ENCODE measurements at places on chromosomes 2 and 18. TPM values are rescaled to one million over a fixed set of nuclear protein-coding genes. Genes with fewer than 3 reads are reported as not detected.

The UGT1A8 gene
- total RNA-seq, result not detected

DNA sequence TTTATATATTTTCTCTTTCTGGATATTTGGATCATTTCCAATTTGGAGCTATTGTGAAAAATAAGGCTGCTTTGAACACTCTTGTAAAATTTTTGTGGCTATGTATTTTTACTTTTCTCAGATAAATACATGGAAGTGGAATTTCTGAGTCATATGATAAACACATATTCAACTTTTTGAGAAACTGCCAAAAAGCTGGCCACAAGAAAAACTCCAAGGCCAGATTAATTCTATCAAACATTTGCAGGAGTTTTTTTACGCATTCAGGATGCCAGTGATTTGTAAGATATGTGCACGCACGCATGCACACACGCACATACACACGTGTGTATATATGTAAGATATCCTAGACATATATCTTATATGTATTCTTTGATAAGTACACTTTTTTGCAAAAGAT lies 477.5 kb upstream of the SPHKAP start:
- no peak for DNase-seq

DNA sequence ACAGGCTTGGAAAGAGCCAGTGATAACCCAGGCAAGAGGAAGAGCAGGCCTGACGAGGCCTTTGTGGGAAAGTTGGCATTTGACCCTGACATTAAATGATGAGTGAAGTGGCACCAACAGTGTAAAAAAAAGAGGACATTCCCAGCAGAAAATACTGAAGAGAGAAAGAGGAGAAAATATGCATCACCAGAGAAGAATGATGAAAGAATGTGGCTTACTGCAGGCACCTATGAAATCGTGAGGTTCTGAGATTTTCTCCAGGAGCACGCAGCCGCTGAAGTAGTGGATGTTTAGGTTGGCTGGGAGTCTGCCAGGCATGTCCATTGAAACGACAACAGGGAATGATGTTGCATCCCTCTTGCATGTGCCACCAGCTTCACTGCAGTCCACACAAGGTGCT lies 13.8 kb downstream of the EHD3 start:
- no peak for DNase-seq

GRCh38 chr2:3277748-3278520 lies 99.7 kb downstream of the EIPR1 start:
- DNase-seq, result no peak

The VSNL1 gene
- total RNA-seq, result 23.1 TPM

The ZSWIM2 gene
- total RNA-seq, result 1.2 TPM

GRCh38 chr18:40529478-40529877 lies 1425.6 kb upstream of the PIK3C3 start:
- no peak for DNase-seq

All from occipital lobe (tissue), 3 donors.